ENCODE measurements at places on chromosomes 3 and 15.

DNA sequence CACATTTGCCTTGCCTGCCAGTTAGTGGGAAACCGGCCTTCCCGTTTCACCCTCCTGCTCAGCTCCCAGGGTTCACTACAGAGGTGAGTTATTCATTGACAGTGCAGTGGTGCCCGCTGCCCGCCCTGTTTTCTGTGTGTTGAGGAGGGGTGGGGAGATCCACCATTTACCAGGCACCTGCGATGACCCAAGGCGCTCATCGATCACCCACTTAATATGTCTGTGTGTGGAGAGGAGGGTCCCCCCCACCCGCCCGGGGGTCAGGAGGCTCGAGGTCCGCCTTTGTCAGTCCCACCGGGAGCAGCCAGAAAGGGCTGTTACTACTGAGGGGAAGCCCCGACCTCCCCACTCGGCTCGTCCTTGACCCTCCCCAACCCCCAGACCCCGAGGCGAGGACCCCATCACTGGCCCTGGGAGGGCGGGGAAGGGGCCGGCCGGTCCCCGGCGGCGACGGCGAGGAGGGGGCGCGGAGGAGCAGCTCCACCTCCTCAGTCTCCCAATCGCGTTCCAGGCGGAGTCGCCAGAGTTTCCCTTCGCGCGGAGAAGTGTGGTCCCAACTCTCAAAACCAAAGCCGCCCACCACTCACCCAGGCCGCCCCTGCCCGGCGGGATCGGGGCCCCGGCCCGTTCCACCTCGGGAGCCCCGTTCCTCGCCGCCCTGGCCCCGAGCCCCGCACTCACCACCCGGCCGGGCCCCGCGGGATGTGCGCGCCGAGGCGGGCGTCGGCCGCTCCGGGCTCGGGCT, 1.1 kb downstream of the PLXNB1 start:
- DNase-seq: peak; percentile 55

DNA sequence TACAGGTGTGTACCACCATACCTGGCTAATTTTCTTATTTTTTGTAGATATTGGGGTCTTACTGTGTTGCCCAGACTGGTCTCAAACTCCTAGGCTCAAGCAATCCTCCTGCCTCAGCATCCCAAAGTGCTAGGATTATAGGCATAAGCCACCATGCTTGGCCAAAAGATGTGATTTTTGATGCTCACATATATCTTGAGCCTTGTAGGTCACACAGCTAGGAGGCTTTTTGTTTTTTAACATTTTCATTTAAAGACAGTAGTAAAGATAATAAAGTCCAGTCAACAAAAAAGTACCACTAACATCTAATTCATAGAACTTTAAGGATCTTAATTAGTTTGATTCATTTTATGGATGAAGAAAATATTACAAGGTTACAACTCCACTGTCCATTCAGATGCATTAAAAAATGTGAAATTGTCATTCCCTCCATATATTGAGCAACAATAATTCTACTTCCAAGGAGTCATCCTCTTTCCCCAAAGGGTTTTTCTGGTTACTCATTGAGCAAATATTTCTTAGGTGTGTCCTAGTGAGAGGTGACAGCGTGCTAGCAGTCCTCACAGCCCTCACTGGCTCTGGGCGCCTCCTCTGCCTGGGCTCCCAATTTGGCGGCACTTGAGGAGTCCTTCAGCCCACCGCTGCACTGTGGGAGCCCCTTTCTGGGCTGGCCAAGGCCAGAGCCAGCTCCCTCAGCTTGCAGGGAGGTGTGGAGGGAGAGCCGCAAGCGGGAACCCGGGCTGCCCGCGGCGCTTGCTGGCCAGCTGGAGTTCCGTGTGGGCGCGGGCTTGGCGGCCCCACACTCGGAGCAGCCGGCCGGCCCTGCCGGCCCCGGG, 8.3 kb upstream of the TASOR start:
- peak; percentile 80 for DNase-seq

- no peak for DNase-seq
Observed at GRCh38 chr15:43469867-43470266, 23.1 kb downstream of the TP53BP1 start.

GRCh38 chr3:1462856-1463450, 370.1 kb downstream of the CNTN6 start:
- DNase-seq: no peak

DNA sequence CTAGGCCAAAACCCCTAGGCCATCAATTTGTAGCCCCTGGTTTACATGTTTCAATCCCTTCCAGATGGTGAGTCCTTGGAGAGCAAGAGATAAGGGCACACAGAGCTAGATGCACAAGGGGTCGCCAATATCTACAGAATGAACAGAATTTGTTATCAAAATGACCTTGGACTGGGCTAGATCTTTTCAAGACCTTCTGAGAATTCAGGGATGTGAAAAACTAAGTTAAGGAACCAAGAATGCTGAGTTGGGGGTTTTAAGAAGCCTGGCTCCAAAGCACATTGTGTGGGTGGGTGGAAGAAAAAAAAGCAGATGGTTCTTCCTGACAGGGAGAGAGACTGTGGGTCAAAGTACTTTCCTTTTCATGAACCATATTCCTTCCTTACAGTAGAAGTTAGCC, 10.2 kb downstream of the CDCP1 start:
- DNase-seq: no peak

- no peak for DNase-seq
Observed at GRCh38 chr15:101442272-101442671, 47.2 kb downstream of the PCSK6 start.

DNA sequence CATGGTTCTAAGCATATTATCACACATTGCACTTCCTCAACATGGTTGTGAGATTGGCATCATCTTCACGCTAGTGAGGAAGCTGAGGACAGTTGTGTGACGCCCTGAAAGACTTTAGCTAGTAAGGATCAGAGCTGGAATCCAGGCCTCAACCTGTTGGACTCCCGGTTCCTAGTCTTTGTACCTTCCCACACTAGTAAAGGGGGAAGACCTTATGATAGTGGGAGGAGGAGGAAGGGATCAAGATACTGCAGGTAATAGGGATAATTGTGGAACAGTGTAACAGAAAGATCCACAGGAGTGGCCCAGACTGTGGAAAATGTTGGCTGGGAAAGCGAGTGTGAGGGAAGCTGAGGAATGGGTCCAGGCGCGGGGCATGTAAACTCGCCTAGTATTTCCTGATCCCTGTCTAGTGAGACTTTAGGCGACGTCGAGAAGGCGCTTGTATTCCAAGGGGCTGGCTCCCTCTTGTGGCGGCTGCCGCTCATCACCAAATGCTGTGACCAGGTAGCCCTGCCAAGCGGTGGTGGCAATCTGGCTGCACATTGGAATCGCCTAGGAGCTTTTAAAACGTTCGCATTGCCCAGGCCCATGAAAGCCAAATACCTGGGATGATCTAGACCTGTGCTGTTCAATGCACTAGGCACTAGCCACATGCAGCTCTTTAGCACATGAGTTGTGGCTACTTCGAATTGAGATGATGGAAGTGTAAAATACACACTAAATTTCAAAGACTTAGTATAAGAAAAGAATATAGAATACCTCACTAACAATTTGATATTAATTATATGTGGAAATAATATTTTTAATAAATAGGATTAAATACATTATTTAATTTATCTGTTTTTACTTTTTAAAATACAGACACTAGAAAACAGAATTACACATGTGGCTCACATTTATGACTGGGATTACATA, 38.8 kb upstream of the CLDN18 start:
- DNase-seq: peak; percentile 79

GRCh38 chr15:90642464-90643300, 74.5 kb upstream of the BLM start:
- DNase-seq: no peak

DNA sequence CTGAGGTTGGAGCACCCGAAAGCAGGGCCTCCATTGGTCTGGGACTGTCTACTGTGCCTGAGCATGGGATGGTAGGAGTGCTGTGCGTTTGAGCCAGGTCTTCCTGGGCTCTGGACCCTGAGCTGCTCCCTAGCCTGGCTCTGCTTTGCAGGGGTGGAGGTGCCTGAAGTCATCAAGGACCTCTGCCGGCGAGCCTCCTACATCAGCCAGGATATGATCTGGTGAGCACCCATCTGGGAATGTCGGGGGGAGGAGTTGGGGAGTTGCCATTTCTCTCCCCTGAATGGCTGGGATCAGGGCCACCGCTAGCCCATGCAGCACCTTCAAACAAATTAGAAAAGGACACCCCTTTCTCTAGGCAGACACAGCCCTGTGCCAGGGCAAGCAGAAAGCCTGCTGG, 20.7 kb downstream of the DUOX1 start:
- no peak for DNase-seq

GRCh38 chr3:14118400-14119381, 6.0 kb downstream of the CHCHD4 start:
- DNase-seq: no peak

DNA sequence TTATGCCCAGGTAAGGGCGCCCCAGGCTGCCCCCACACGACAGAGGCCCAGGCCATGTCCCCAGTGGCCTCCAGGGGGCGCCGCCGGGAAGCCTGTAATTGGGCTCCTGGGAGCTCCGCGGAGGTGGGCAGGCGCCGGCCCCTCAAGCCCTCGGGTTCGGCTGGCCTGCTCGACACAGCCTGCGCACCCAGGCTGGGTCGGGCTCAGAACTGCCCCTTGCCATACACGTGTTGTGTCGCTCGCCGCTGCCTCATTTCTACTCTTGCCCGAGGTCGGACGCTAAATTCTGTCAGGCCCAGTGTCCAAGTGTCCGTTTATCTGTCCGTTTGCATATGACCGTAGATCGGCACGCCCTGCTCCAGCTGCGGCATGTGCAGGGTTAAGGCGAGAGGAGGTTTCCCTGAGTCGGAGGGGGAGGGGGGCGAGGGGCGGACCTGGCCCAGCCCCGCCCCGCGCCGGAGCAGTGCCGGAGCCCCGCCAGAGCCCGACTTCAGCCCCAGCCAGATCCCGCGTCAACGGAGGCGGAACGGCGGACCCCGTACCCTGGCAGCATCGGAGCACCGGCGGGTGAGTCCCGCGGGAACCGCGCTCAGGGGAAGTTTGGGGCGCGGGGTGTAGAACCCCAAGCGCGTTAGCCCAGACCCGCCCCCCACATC, at the start of gene KLHDC8B:
TSS of gene KLHDC8B (plus strand) at position 480 of the 656 bp plus-strand sequence. CDS start 1,172 bp downstream, outside the sequence.
- DNase-seq: peak; percentile 79

DNA sequence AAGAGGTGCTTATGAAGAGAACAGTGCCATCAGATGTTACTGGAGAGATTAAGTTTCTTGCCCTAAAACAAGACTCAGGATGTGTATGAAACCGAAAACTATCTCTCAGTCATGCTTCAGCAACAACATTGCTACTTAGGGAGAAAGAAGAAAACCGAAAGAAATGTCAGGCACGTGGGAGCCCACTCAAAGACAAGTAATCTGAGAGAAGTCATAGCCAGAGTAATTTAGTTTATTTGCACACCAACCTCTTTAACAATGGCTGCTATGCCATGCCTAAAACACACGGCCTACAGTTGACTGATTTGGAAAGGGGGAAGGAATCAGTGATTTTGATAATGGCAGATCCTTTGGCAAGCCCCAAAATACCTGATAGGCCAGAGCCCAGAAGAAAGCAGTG, 162.9 kb downstream of the TIGIT start:
- DNase-seq: no peak

DNA sequence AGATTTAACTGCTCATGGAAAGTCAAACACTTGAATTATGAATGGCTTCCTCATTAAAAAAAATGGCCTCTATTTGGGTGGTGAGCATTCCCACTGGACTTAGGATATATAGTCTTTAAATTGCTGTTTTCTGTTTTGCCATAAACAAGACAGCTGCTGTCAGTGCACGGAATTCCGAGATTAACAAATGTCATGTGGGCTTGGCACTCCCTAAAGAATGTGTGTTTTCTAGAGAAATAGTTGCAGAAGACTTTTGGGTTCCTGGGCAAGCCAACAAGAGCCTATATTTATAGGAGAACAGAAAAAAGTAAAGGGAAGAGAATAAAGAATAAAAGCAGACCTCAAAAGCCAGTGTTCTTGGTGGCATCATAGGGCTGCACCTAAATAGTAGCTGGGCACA, 13.6 kb upstream of the TFG start:
- DNase-seq: no peak

GRCh38 chr3:128585189-128585588, 65.4 kb downstream of the RPN1 start:
- DNase-seq: no peak

All from LoVo (cell line).